ENCODE measurements at places on chromosomes 7 and 10. TPM values are rescaled to one million over a fixed set of nuclear protein-coding genes. Genes with fewer than 3 reads are reported as not detected.

- no peak overlapping the region for H3K4me3 ChIP-seq
- DNase-seq = no peak
- no peaks in the 10 kb centered on the region for H3K27me3 ChIP-seq
- no peak overlapping the region for H3K27ac ChIP-seq
- no peaks in the 10 kb centered on the region for H3K4me1 ChIP-seq
- H3K36me3 ChIP-seq = no peaks in the 10 kb centered on the region
Observed at GRCh38 chr7:129495987-129496386, 6.3 kb upstream of the SMKR1 start.

DNA sequence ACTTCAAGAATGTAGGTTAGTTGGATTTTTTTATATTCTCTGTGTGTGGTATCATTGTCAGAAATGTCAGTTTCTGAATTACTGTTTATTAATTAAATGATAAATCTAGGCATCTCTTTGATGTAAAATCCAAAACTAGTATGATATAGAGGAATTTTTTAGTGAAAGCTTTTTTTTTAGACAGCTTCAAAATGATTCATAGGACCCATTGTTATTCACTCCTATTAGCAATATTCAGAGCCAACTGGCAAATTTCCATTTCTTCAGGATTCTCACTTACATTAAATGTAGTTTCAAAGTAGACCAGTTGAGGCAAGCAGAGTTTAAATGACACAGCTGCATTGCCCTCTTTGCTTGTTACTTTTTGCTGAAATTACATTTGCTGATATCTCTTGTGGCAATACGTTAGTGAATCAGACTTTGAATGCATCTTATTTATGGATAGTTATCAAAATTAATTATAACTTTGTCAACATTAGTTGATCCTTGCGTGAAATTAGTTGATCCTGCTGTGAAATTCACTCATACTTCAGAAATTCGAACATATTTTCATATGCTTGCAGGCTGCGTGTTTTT lies 20.3 kb downstream of the ZNF277 start:
- no peaks in the 10 kb centered on the region for H3K4me1 ChIP-seq
- H3K27me3 ChIP-seq = no peaks in the 10 kb centered on the region
- H3K36me3 ChIP-seq = no peaks in the 10 kb centered on the region
- no peak for DNase-seq
- no peak overlapping the region for H3K4me3 ChIP-seq

- H3K27ac ChIP-seq = no peak overlapping the region
- no peak overlapping the region for H3K4me3 ChIP-seq
- no peaks in the 10 kb centered on the region for H3K36me3 ChIP-seq
- H3K4me1 ChIP-seq = no peaks in the 10 kb centered on the region
- H3K27me3 ChIP-seq = no peaks in the 10 kb centered on the region
Observed at GRCh38 chr10:86693721-86694369, 25.5 kb downstream of the LDB3 start.

DNA sequence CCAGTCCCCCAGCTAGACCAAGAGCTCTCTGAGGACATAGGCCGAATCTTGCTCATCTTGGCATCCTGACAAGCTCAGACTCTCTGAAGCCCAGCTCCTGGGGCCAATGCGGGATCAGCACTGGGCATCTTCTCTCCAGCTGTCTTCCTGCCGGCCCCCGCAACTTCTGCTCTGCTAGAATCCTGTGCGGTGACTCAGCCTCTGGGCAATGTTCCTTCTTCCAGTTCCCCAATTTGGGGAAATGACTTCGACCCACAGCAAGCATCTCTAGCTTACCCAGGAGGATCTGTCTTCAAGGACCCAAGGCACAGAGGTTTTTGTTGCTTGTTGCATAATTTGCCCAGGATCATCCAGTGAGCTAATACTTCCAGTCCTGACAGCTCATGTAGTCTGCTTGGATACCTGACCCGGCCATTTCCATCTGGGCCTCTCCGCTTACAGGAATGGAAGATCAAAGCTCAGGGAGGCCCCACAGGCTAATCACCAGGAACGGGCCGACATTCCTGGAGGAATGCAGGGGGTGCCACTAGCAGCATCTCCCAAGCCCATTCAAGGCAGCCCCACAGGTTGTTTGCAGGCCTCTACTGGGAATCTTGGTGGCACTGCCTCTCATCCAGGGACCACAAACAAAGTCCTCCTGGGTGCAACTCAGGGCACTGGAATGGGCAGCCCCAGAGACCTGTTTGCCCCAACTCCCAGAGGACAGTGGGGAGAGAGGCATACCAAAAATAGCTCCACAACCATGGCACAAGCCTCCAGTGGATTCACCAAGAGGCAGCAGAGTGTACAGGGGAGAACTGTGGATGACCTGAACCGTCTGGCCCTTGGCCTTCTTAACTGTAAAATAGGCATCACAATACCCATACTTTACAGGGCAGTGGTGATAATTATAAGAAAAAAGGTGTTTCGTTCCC lies 151.9 kb downstream of the NEURL1 start:
- no peaks in the 10 kb centered on the region for H3K36me3 ChIP-seq
- peak; percentile 91 for DNase-seq
- H3K4me3 ChIP-seq = no peak overlapping the region
- H3K4me1 ChIP-seq = peaks cover 8% of the 10 kb centered on the region

DNA sequence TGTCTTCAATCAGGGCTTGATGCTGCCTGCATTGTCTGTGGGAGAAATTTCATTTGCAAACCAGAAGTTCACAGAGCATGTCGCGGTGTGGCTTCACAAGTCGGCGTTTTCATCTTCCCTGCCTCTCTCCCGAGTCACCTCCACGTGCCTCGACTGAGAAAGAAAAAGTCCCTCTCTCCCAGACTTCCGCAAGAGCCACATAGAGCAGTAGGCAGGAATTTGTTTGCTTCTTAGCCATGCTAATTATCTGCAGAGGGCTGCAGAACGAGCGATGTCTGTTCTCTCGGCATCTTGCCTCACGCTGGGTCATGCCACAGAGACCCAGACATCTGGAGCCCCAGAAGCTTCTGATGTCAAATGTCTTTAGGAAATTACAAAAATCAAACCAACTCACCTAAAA lies 272.2 kb downstream of the TCF7L2 start:
- no peak overlapping the region for H3K27ac ChIP-seq
- no peaks in the 10 kb centered on the region for H3K36me3 ChIP-seq
- no peaks in the 10 kb centered on the region for H3K27me3 ChIP-seq
- H3K4me3 ChIP-seq = no peak overlapping the region
- DNase-seq = no peak

DNA sequence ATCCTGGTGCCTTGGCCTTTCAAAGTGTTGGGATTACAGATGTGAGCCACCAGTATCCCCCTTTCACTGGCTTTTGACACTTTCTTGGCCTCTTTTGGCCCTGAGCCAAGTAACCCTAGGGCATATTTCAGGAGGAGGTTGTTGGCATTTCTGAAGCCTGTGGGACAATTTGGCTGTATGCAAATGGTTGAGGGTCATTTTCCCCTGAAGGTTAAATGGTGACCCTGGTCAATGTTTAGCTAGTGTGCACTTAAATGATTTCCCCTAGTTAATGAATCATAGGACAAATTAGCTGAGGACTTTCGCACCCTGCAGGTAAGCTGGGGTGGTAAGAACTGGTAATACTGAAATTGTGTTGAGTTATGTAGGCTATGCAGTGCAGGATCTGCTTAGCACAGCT lies 660.5 kb downstream of the LRMDA start:
- no peaks in the 10 kb centered on the region for H3K27me3 ChIP-seq
- H3K4me3 ChIP-seq = no peak overlapping the region
- no peak for DNase-seq
- no peak overlapping the region for H3K27ac ChIP-seq
- H3K36me3 ChIP-seq = no peaks in the 10 kb centered on the region
- no peaks in the 10 kb centered on the region for H3K4me1 ChIP-seq

GRCh38 chr7:111789048-111789320 lies 226.7 kb upstream of the IMMP2L start:
- H3K27me3 ChIP-seq = no peaks in the 10 kb centered on the region
- H3K4me3 ChIP-seq = no peak overlapping the region
- peaks cover 6% of the 10 kb centered on the region for H3K4me1 ChIP-seq
- DNase-seq = no peak

DNA sequence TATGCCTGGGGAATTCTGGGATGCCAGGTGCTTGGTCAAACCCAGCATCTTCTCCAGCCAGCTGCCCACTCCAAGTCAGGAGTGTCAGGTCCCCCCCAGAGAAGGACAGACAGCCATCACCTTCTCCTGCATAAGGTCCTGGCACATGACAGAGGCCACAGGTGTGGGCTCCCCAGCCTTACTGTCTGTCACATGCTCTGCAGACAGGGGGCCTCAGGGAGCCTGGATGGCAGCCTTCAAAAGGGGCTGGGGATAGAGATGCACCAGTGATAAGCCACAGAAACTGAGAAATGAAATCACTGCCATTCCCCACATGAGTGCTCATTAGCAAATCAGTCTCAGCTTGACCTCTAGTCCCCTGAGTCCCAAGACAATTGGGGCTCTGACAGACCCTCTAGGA lies 72.9 kb downstream of the PLXNA4 start:
- DNase-seq = peak; percentile 19
- no peak overlapping the region for H3K4me3 ChIP-seq
- H3K27ac ChIP-seq = no peak overlapping the region
- no peaks in the 10 kb centered on the region for H3K27me3 ChIP-seq
- no peaks in the 10 kb centered on the region for H3K36me3 ChIP-seq

GRCh38 chr7:17411922-17412321 lies 113.5 kb downstream of the AHR start:
- no peaks in the 10 kb centered on the region for H3K36me3 ChIP-seq
- H3K27me3 ChIP-seq = no peaks in the 10 kb centered on the region
- no peak overlapping the region for H3K4me3 ChIP-seq
- H3K4me1 ChIP-seq = no peaks in the 10 kb centered on the region
- no peak for DNase-seq

DNA sequence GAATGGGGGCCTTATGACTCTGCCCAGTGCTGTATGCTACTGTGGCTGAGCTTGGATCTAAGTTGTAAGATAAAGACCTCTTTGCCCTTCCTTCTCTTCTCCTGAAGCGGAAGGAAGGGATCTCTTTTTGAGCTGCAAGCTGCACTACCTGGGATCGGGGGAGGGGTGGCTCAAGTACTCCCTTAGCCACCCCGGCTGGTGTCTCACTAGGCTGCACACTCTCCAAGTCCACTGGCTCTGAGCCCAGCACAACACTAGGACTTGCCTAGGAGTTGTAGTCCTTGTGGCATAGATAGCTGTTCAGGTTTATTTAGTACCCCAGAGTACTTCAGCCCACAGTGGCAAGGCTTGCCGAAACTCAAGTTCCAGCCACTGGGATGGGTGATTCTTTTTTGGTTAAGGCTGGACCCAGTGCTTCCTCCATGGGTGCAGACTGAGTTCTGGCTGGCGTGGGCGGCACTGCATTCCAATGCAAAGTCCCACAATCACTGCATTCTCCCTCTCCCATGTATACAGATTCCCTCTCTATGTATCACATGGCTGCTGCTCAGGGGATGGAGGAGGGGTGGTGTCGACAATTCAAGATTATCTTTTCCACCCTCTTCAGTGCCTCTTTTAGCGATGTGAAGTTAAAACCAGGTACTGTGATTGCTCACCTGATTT lies 76.2 kb upstream of the SLC25A13 start:
- H3K36me3 ChIP-seq = no peaks in the 10 kb centered on the region
- no peaks in the 10 kb centered on the region for H3K4me1 ChIP-seq
- H3K4me3 ChIP-seq = no peak overlapping the region
- no peaks in the 10 kb centered on the region for H3K27me3 ChIP-seq
- peak; percentile 51 for DNase-seq
- no peak overlapping the region for H3K27ac ChIP-seq

GRCh38 chr10:31147210-31147608 lies 115.5 kb upstream of the ZNF438 start:
- H3K27ac ChIP-seq = no peak overlapping the region
- H3K4me3 ChIP-seq = no peak overlapping the region
- no peaks in the 10 kb centered on the region for H3K27me3 ChIP-seq

- no peaks in the 10 kb centered on the region for H3K4me1 ChIP-seq
- DNase-seq = no peak
- no peaks in the 10 kb centered on the region for H3K36me3 ChIP-seq
Observed at GRCh38 chr7:95520136-95520535, 34.4 kb downstream of the ASB4 start.

- DNase-seq = no peak
- H3K27me3 ChIP-seq = no peaks in the 10 kb centered on the region
- no peaks in the 10 kb centered on the region for H3K4me1 ChIP-seq
- no peak overlapping the region for H3K27ac ChIP-seq
- H3K36me3 ChIP-seq = no peaks in the 10 kb centered on the region
Observed at GRCh38 chr10:64546073-64546472, 1024.9 kb downstream of the REEP3 start.

- H3K4me1 ChIP-seq = peaks cover 2% of the 10 kb centered on the region
- no peak for DNase-seq
- H3K27ac ChIP-seq = no peak overlapping the region
- peaks cover 5% of the 10 kb centered on the region for H3K36me3 ChIP-seq
Observed at GRCh38 chr10:101851411-101852116, 8.0 kb upstream of the KCNIP2 start.

- H3K4me1 ChIP-seq = no peaks in the 10 kb centered on the region
- H3K27ac ChIP-seq = no peak overlapping the region
- H3K27me3 ChIP-seq = no peaks in the 10 kb centered on the region
- DNase-seq = no peak
- H3K36me3 ChIP-seq = no peaks in the 10 kb centered on the region
Observed at GRCh38 chr7:12518920-12519681, 51.4 kb upstream of the SCIN start.

DNA sequence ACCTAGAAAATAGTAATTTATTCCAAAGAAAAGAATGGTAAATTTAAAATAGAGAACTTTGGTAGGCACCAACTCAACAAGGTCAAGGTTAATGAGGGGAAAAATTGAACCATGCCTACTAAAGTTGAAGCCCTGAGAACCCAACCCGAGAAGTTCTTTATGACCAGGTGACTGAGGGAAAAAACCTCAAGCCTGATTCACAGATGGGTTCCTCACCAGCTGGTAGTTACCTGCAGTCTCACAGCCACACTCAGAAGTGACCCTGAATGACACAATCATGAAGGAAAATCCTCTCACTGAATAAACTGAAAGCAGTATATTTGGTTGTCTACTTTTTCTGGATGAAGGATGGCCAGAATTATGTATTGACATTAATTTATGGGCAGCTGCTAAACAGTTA lies 7.0 kb downstream of the C10orf67 start:
- H3K36me3 ChIP-seq = no peaks in the 10 kb centered on the region
- DNase-seq = no peak
- H3K27ac ChIP-seq = no peak overlapping the region
- H3K4me3 ChIP-seq = no peak overlapping the region
- no peaks in the 10 kb centered on the region for H3K27me3 ChIP-seq
- H3K4me1 ChIP-seq = no peaks in the 10 kb centered on the region

The TRA2A gene
- total RNA-seq = 74.9 TPM

The EPHB4 gene
- 44.8 TPM for total RNA-seq

The WEE2 gene
- total RNA-seq = 0.12 TPM

The KCP gene
- total RNA-seq = 6.1 TPM

The ZNF467 gene
- 13.3 TPM for total RNA-seq

The CNTNAP2 gene
- total RNA-seq = not detected

The GJC3 gene
- 0.57 TPM for total RNA-seq

The ALDH18A1 gene
- total RNA-seq = 45.4 TPM

The SLC39A12 gene
- total RNA-seq = 0.32 TPM

The C10orf105 gene
- total RNA-seq = 0.36 TPM

The CYP2C9 gene
- not detected for total RNA-seq

The MUC3A gene
- total RNA-seq = 0.39 TPM

The CALCR gene
- 0.27 TPM for total RNA-seq

The PPP1R17 gene
- not detected for total RNA-seq

Measured in aorta (tissue), 5 donors.